Activated CD4-positive, alpha-beta T cell treated with anti-CD3 and anti-CD28 coated beads, Interleukin-2, amount 10 ng/mL, durations not matched to agents 7 days and 5 days (primary cell): ENCODE measurements at places on chromosomes 16 and 17. TPM values are rescaled to one million over a fixed set of nuclear protein-coding genes. Genes with fewer than 3 reads are reported as not detected.

Gene SARM1
- 20.4 TPM for total RNA-seq

Gene NACA2
- not detected for total RNA-seq

Gene IL21R
- total RNA-seq: 45.6 TPM

Gene KRT39
- total RNA-seq: not detected

Gene MYH2
- total RNA-seq: not detected

Gene CD300E
- not detected for total RNA-seq

Gene ETV4
- total RNA-seq: not detected

Gene DPEP3
- total RNA-seq: 0.10 TPM

Gene LRRC3C
- not detected for total RNA-seq

Gene PRSS21
- 0.67 TPM for total RNA-seq

Gene AGRP
- total RNA-seq: not detected

Gene TIMP2
- 2.6 TPM for total RNA-seq

Gene PMP22
- not detected for total RNA-seq

Gene KRT28
- total RNA-seq: not detected

DNA sequence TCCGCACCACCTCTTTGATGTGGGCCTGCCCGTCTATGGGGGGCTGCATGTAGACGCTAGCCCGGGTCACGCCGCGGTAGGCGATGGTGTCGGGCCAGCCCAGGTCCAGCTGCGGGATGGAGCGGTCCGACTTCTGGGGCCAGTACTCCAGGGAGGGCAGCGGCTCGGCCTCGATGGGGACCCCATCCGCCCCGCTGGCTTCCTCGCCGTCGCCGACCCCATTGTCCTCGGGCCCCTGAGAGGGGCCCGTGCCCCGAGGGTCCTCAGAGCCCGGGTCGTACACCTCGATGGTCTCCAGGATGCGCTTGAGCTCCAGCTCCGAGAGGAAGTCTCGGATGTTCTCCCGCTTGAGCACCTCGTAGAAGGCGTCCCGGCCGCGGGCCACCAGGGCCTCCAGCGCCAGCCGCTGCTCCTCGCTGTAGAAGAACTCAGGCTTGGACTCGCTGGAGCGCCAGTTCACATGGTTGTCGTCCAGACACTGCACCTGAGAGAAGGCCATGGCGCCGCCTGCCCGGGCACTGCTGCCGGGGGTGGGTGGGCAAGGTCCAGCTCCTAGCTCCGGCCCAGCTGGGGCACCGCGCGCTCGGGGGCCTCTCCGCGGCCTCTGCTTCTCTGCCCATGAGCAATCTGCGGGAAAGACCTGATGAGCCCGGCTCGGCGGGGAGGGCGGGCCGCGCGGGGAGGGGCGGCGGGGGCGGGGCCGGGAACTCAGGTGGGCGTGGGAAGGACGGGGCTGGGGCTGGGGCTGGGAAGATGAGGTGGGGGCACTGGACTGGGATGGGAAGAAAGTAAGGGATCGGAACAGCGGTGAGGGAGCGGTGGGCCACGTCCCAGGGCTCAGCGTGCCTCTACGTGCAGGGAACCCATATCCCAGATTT, 782 bp downstream of the FAM83G start:
- DNase-seq: peak; percentile 26

- DNase-seq: no peak
Measured at GRCh38 chr17:73731733-73732132, 87.5 kb upstream of the SDK2 start.

GRCh38 chr16:55508941-55509931, at the start of gene LPCAT2:
Gene LPCAT2, plus strand, starts transcription at chr16:55509072. Its CDS starts 110 bp downstream, at chr16:55509182.
- peak; percentile 60 for DNase-seq

GRCh38 chr16:1195393-1195666, 29.7 kb downstream of the TPSG1 start:
- DNase-seq: no peak

DNA sequence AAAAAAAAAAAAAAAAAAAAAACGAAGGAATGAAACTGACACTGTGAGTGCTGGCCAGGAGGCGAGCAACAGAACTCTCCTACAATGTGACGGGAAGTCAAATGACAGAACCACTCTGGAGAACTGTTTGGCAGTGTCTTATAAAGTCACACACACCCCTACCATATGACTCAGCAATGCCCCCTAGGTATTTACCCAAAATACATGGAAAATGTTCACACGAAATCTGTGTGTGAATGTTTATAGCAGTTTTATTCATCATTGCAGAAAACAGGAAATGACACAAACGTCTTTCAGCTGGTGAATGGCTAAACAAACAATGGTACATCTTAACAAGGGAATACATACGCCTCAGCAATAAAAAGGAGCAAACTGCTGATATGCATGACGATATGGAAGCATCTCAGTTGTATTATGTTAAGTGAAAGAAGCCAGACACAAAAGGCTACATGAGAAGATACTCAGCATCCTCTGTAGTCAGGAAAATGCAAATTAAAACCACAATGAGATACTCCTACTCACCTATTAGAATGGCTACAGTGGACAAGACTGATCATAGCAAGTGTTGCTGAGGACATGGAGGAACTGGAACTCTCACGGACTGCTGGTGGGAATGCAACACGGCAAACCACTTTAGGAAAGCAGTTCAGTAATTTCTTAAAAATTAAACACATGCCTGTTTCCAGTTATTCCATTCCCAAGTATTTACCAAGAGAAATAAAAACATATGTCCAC, 74.7 kb downstream of the TBC1D16 start:
- no peak for DNase-seq

GRCh38 chr17:5225668-5226457, 8.8 kb downstream of the SCIMP start:
- no peak for DNase-seq

DNA sequence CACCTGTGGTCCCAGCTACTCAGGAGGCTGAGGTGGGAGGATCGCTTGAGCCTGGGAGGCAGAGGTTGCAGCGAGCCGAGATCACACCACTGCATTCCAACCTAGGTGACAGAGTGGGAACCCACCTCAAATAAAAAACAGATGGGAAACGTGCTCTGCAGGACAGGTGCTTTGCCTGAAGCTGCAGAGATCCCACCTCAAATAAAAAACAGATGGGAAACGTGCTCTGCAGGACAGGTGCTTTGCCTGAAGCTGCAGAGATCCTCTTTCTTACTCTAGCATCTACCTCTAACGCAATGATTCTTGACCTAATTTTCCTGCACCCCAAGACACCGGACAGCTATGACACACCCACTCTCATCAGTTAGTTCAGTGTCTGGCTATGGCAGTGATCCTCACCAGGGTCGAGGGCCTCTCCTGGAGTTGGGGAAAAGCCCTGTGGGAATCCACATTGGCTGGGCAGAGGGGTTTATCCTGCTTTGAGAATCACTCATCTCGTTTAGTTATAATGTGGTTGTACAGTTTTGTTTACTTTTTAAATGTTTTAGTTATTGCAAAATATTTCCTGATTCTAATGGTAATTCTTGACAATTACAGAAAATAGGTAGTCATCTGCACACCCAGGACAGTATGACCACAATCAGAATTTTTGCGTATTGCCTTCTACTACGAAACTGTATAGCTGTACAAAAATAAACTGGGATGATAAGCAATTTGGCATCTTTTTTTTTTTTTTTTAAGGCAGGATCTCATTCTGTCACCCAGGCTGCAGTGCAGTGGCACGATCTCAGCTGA, 11.4 kb downstream of the VPS53 start:
- DNase-seq: no peak

DNA sequence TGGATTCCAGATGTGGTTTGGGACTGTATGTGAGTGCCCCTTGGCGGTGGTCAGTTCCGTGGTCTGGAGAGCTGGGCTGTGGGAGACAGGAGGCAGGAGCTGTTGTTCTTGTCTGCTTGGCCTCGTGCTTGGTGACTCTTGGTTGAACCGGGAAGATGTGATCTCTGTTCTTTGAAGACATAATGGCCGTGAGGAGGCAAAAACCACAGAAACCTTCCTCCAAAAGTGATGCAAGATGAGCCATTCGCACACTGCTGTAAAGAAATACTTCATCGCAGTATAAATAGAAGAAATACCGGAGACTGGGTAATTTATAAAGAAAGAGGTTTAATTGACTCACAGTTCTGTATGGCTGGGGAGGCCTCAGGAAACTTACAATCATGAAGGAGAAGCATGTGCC, 128.8 kb downstream of the RAP1GAP2 start:
- no peak for DNase-seq

- no peak for DNase-seq
Measured at GRCh38 chr17:61574542-61575351, 16.3 kb downstream of the NACA2 start.

- DNase-seq: no peak
Measured at GRCh38 chr17:74892013-74892841, 1.2 kb downstream of the FADS6 start.

GRCh38 chr17:17812211-17813054, 24.4 kb downstream of the SREBF1 start:
- DNase-seq: peak; percentile 52

DNA sequence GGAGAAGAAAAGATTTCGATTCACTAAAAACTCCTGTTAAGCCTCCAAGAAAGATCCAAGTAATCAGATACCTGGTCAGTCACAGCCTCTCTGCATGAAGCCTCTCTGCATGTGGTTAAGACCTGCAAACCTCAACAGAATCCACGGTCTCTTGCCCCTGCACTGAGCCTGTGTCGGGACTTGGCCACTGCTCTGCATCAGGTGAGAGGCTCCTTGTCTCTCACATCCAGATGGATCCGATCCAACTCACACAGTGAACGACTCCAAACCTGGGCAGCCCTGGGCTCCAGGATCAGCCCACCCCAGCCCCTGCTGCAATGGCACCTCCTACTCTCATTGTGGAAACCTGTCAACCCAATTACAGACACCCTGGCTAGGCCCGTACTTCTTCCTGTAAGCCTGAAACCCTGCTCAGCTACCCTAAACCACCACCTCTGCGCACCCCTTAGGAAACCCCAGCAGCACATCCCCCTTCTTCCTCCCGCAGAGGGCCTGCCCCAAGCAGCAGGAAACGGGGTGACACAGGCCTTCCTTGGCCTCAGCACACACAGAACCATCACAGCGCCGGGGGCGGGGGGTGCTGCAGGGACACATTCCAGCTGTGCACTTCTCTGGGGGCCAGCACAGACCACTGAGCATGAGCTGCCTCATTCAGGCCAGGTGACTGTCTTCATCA, 129.5 kb downstream of the ANKRD11 start:
- DNase-seq: peak; percentile 89

- DNase-seq: no peak
Measured at GRCh38 chr16:54143934-54144571, 142.5 kb downstream of the IRX3 start.

DNA sequence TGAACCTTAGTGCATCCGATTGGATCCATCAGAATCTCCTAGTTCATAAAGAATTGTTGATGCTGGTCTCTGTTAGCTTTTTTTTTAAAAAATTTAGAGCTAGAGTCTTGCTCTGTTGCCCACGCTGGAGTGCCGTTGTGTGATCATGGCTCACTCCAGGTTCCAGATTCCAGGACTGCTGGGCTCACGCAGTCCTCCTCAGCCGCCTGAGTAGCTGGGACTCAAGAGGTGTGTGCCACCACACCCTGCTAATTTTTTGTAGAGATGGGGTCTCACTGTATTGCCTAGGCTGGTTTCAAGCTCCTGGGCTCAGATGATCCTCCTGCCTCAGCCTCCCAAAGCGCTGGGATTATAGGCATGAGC, 8.0 kb downstream of the TCF25 start:
- DNase-seq: no peak

- no peak for DNase-seq
Measured at GRCh38 chr16:65546353-65546791, 424.5 kb upstream of the CDH11 start.

DNA sequence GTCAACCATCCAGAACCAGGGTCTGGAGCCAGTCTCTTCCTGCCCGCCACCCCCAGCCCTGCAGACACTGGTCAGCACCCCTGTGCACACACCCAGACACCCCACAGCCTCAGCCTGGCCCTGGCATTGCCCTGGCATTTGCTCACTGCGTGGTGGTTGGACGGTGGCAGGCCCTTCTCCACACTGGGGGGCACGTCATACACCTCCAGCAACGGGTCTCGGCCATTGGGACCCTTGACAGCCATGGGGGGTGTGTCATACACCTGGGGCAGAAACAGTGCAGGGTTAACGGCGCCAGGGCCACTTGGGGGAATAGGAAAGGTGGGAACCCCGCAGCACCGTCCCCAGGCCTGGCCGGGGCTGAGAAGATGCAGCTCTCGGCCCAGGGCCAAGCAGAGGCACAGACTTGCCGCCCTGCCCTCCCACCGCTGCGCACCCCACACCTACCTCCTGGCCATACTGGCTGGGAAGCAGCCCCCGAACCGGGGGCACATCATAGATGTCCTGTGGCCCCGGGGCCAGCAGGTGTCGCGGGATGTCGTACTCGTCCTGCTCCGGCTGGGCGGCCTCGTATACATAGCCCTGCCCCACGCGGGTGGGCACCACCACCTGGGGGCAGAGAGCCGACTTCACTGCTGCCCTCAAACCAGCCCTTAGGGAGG, 14.6 kb downstream of the BCAR1 start:
- DNase-seq: no peak

DNA sequence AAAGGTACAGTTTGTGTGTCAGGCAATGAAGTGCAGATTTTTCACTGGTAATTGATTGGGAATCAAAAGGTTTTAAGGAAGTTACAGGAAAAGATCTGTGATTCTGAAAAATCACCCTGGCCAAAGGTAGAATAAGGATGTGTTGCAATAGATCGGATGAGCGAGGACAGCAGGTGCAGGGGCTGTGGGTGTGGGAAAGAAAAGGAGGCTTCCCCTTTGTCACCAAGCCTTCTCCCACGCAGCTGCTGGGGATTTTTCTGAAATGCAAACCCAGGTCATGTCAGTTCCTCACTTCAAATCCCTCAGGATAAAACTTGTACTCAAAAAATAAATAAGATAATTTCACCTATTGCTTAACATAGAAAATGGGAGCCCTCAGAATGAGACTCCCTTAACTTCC, 47.9 kb upstream of the ARHGAP17 start:
- no peak for DNase-seq

- no peak for DNase-seq
Measured at GRCh38 chr17:82765371-82765770, 13.5 kb downstream of the TBCD start.

- peak; percentile 66 for DNase-seq
Measured at GRCh38 chr17:8894673-8895578, 27.5 kb upstream of the PIK3R6 start.

DNA sequence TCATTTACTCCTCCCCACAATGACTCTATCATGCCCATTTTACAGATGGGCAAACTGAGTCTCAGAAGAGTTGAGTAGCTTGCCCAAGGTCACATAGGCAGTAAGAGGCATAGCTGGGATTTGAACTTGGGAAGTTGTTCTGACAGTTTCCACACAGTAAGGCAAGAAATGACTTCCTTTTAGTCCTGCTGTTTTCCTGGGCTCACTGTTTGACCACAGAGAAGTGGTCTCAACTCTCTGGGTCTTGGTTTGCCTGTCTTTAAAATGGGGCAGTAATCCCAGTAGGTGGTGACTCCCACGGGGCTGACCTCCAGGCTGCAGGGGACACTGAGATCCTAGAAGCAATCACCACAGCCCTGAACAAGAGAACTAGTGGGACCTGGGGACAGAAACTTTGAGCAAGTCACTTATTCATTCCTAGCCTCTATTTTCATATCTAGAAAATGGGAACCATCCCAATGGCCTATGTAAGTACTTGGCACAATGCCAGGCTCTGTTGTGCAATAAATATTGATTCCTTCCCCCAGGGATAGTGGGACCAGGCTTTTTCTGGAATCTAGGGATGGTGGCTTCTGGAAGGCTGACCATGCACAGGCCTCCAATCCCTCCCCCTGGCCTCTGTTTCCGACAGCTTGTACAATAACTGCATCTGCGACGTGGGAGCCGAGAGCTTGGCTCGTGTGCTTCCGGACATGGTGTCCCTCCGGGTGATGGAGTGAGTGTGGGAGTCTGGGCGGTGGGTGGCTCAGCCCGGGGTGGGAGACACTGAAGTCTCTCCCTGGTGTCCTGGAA, 20.5 kb downstream of the DEXI start:
- no peak for DNase-seq

GRCh38 chr16:84014570-84015327, 27.8 kb downstream of the SLC38A8 start:
- DNase-seq: no peak
